Activated T-cell treated with anti-CD3 and anti-CD28 coated beads, Interleukin-2, amount 50 U/mL, for 4 hours (primary cell): ENCODE measurements at places on chromosomes 2 and 18.

DNA sequence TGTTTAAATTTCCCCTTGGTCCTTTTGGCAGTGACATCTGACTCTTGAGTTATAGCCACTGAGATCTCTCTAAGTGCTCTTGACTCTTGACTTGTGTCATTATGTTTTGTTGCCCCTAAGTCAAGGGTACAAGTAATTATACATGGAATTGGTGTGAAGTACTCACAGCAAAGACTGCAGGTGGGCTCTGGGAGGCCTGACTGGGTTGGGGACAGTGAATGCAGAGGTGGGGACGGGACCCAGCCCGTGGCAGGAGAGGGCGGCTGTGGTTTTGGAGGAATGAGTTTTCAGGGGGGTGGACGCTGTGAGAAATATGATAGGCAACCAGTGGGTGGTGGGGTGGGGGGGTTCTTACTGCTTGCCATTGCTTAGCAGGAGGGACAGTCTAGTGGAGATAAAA lies 97.8 kb downstream of the NCK2 start:
- DNase-seq, result no peak

DNA sequence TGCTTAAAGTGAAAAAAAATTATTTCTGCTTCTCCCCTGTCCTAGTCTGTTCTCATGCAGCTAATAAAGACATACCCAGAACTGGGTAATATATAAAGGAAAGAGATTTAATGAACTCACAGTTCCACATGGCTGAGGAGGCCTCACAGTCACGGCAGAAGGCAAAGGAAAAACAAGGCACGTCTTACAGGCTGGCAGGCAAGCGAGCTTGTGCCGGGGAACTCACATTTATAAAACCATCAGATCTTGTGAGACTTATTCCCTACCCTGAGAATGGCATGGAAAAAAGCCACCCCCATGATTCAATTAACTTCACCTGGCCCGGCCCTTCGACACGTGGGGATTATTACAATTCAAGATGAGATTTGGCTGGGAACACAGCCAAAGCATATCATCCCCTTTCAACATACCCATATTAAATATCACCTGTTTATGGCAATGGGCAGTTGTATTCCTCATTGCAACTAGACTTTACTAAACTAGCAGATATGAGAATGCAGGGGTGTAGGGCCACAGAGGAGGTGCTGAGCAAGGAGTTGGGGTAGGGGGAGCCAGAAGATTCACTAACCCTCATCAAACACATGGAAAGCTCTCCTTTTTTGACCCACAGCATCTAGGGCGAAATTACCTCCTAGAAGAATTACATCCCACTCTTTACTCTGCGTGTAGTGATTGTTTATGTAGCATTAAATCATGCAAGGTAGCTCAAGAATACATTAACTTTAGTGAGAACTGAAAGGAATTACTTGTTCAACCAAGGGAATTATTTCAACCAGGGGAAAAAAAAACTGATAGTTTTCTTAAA lies 183.3 kb upstream of the DOK6 start:
- no peak for DNase-seq

GRCh38 chr2:178109813-178110212 lies 2.4 kb upstream of the RBM45 start:
- no peak for DNase-seq

DNA sequence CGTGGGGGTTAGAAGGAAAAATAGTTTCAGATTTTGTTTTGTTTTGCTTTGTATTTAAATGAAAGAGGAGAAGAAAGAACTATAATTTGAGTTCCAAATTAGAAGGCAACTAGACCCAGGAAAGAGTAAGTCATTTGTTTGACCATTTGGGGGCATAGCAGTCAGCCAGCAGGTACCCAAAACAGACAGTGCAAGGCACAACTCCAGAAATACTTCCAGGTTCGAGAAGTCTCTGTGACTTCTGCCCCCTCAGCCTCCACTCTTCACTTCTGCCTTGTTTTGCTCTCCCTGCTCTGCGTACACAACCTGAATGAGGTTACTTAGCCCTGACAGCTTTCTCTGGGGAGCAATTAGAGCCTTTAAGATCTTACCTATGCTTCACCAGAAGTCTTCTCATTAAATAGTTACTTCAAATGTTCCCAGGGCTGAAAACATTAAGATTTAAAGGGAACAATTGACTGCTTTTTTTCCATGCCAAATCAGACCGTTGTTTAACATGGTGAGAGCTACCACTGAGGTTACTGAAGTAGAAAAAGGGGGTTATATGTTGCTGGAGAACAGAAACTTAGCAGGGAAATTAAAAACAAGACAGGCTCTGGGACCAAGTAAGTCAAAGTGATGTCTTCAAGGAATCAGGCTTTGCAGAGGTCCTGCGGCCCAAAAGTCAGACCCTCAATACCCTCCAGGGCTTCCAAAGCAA lies 216.9 kb downstream of the BCL11A start:
- DNase-seq, result no peak

DNA sequence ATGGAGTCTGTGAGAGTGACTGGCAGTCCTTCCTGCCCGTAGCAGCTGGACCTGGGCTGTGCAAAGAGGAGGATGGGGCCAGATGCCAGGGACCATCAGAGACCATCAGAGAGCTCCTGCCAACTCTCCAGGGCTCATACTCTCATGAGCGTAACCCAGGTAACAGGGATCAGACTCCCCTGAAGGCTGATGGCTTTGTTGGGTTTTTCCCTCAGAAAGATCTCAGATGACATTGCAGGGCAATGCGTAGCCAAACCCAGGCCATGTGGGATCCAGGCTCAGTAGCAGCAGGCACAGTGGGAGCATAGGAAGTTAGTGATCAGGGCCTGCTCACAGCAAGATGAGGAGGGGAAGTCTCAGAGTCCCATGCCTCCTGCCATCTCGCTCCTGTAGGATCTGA lies 218.0 kb downstream of the LOXHD1 start:
- no peak for DNase-seq
